Cardiac muscle cell (in vitro differentiated cells and primary cell): ENCODE measurements at places on chromosomes 4 and X. TPM values are rescaled to one million over a fixed set of nuclear protein-coding genes. Genes with fewer than 3 reads are reported as not detected.

SLC25A14 gene
- 9.5 and 11.9 TPM in 2 replicates for total RNA-seq

TEX13D gene
- total RNA-seq = not detected in 2 replicates

FRMD7 gene
- total RNA-seq = not detected in 2 replicates

IQSEC2 gene
- total RNA-seq = 35.3 and 37.0 TPM in 2 replicates

DNA sequence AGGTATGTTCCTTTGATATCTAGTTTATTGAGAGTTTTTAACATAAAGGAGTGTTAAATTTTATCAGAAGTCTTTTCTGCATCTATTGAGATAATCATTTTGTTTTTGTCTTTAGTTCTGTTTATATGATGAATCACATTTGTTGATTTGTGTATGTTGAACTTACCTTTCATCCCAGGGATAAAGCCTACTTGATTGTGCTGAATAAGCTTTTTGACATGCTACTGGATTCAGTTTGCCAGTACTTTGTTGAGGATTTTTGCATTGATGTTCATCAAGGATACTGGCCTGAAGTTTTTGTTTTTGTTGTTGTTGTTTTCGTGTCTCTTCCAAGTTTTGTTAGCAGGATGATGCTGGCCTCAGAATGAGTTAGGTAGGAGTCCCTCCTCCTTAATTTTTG lies 10.8 kb upstream of the AFM start:
- DNase-seq = no peak
- H3K36me3 ChIP-seq = no peaks in the 10 kb centered on the region
- H3K4me3 ChIP-seq = no peak overlapping the region

DNA sequence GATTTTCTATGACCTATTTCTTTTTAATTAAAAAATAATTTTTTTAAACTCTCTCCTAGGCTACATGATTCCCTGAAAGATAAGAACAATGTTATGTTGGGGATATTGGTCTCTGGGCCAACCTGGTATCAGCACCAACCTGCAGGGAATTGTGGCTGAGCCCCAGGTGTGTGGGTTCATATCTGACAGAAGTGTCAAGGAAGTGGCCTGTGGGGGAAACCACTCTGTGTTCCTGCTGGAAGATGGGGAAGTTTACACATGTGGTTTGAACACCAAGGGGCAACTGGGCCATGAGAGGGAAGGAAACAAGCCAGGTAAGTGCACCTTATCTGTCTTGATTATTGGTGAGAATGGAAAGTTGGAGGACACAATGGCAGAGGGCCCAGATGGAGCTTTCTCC lies 13.5 kb downstream of the HERC3 start:
- H3K36me3 ChIP-seq = peaks cover 15% of the 10 kb centered on the region
- no peak overlapping the region for H3K27ac ChIP-seq
- DNase-seq = no peak
- H3K4me1 ChIP-seq = peaks cover 6% of the 10 kb centered on the region
- H3K4me3 ChIP-seq = no peak overlapping the region

DNA sequence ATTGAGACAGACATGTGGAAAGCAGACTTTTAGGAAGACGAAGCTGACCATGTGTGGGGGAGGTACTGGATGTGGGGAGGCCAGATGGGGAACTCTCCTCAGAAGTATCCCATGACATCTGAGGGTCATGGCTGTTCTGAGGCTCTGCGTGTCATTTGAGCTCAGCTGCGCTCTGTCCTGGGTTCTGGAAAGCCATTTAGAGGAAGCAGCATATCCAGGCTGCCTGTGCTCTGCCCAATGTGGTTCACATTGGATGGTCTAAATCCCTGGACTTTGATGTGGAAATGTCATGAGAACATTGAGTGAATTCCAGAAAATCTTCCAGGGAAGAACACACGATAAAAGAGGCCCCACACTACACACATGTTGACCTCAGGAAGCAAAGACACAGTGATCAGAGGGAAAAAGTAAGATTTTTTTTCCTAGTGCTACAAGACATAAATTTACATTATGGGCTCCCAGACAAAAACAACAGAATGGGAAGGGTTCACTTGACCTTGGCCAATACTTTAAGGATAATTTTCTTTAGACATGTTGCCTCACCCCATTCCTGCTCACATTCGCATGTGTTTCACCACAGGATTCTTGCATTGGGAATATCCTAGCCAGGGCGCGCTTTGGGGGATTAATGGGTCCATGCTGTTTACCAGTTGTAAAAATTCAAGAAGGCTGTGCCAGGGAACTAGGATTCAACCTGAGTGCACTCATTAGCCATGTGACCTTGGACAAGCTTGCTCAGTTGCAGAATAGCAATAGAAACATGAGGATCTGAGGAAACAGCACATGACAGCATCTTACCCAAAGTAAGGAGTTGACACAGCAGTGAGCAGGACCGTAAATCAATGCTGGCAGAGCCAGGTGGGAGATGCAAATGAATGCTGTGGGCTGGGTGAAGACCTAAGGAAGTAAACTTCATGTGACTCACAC lies 73.2 kb upstream of the C1QTNF7 start:
- no peak for DNase-seq
- H3K27me3 ChIP-seq = no peaks in the 10 kb centered on the region
- no peaks in the 10 kb centered on the region for H3K36me3 ChIP-seq
- H3K4me3 ChIP-seq = no peak overlapping the region
- no peaks in the 10 kb centered on the region for H3K4me1 ChIP-seq

GRCh38 chr4:150368667-150369066 lies 213.3 kb upstream of the MAB21L2 start:
- no peaks in the 10 kb centered on the region for H3K36me3 ChIP-seq
- peaks cover 27% of the 10 kb centered on the region for H3K4me1 ChIP-seq
- H3K4me3 ChIP-seq = no peak overlapping the region
- no peak for DNase-seq
- H3K27ac ChIP-seq = no peak overlapping the region

- H3K27me3 ChIP-seq = no peaks in the 10 kb centered on the region
- no peak overlapping the region for H3K27ac ChIP-seq
- H3K4me1 ChIP-seq = no peaks in the 10 kb centered on the region
- H3K4me3 ChIP-seq = no peak overlapping the region
- H3K36me3 ChIP-seq = no peaks in the 10 kb centered on the region
Measured at GRCh38 chrX:132435222-132435621, 53.6 kb downstream of the MBNL3 start.

- no peaks in the 10 kb centered on the region for H3K27me3 ChIP-seq
- no peaks in the 10 kb centered on the region for H3K36me3 ChIP-seq
- no peak overlapping the region for H3K4me3 ChIP-seq
- no peak for DNase-seq
- H3K4me1 ChIP-seq = no peaks in the 10 kb centered on the region
- no peak overlapping the region for H3K27ac ChIP-seq
Measured at GRCh38 chr4:175973027-175973923, 92.4 kb upstream of the WDR17 start.

GRCh38 chr4:75633846-75634245 lies 3.5 kb upstream of the CDKL2 start:
- no peaks in the 10 kb centered on the region for H3K36me3 ChIP-seq
- DNase-seq = peak; percentile 42
- H3K4me3 ChIP-seq = no peak overlapping the region
- H3K27ac ChIP-seq = no peak overlapping the region
- H3K27me3 ChIP-seq = no peaks in the 10 kb centered on the region

DNA sequence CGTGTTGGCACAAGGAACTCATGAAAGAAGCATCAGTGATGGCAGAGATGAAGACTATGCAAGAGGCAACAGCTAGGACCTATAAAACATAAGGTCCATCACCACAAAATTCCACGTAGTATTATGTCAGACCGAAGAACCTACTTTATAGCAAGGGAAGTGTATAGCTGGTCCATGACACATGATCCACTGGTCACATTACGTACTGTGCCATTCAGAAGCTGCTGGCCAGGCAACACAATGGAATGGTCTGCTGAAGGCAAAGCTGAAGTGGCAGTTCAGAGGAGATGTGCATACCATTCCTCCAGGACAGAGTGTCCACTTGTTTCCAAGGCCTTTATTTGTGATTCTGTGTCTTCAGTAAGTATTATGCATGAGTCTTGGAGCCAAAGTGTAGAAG lies 215.5 kb upstream of the UGT8 start:
- H3K27ac ChIP-seq = no peak overlapping the region
- no peaks in the 10 kb centered on the region for H3K27me3 ChIP-seq
- H3K36me3 ChIP-seq = no peaks in the 10 kb centered on the region
- DNase-seq = no peak
- no peak overlapping the region for H3K4me3 ChIP-seq

DNA sequence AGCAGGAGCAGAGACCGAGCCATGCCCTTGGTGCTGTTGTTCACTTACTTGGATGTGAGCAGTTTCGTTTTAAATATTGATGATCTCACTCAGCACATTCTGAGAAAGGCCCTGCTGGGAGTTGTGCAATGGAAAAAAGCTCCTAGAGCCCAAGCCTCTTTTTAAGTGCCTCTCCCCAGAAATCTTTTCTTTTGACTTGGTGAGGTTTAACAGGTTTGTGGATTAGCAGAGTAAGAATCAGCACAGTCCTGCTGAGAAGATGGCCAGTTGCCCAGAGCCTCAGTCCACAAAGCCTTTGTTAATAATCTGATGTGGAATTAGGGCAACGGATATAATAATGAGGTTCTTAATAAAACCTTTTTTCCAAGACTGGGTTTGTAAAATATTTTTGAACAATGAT lies 157.5 kb upstream of the ATP6AP2 start:
- H3K4me3 ChIP-seq = no peak overlapping the region
- H3K36me3 ChIP-seq = no peaks in the 10 kb centered on the region
- no peak overlapping the region for H3K27ac ChIP-seq
- DNase-seq = peak; percentile 24
- H3K4me1 ChIP-seq = no peaks in the 10 kb centered on the region
